ENCODE measurements at places on chromosomes 7 and 10. TPM values are rescaled to one million over a fixed set of nuclear protein-coding genes. Genes with fewer than 3 reads are reported as not detected.

Gene PRKG1
- total RNA-seq: 38.1 TPM

Gene ZPBP
- not detected for total RNA-seq

Gene THNSL1
- total RNA-seq: 8.7 TPM

Gene UMAD1
- 18.1 TPM for total RNA-seq

Gene SYT15
- total RNA-seq: 3.3 TPM

Gene AP1S1
- 49.0 TPM for total RNA-seq

Gene MYL10
- not detected for total RNA-seq

Gene DOCK1
- total RNA-seq: 61.6 TPM

Gene MBL2
- not detected for total RNA-seq

Gene BEND7
- 20.0 TPM for total RNA-seq

Gene TET1
- total RNA-seq: 24.4 TPM

Gene MINPP1
- total RNA-seq: 19.2 TPM

Gene SRGN
- total RNA-seq: 75.7 TPM

Gene DRGX
- total RNA-seq: 18.3 TPM

Gene EGR2
- total RNA-seq: 12.0 TPM

Gene RARRES2
- total RNA-seq: 44.5 TPM

Gene RTKN2
- total RNA-seq: 9.1 TPM

Gene CRTAC1
- 12.1 TPM for total RNA-seq

Measured in spinal cord (tissue), 10 donors.